ENCODE measurements at places on chromosomes 12 and 14.

DNA sequence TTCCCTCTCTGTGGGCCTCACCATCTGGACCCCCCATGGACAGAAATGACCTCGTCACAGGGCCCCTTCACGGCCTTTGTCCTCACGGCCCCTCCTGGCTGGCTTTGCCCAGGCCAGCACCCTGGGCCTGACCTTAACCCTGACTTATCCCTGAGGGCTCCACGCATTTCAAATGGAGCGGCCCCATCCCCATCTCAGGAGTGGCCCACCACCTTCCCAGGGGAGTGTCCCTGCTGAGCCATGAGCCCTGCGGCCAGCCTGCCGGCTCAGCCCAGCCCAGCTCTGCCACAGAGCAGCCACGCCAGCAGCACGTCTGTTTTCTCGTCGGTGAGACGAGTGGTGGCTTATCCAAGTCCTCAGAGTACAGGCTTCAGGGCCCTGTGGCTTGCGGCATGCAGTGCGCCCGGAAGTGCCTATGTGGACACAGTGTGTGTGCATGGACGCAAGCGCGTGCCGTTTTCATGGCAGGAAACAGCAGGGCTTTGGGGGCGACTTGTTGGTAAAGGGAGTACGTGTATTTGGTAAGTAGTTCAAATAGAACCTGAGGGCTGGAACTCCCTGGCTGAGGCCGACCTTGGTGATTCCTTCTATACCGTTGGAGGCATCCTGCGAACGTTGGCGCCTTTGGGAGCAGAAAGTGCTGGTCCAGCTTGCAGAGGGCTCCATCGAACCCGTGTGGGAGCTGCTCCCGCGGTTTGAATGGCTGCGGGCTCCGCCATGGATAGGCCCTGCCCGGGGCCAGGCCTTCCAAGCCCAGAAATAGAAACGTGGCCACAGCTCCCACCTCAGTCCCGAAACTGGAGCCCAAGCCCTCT, 52.1 kb downstream of the LRCOL1 start:
- no peak for DNase-seq

DNA sequence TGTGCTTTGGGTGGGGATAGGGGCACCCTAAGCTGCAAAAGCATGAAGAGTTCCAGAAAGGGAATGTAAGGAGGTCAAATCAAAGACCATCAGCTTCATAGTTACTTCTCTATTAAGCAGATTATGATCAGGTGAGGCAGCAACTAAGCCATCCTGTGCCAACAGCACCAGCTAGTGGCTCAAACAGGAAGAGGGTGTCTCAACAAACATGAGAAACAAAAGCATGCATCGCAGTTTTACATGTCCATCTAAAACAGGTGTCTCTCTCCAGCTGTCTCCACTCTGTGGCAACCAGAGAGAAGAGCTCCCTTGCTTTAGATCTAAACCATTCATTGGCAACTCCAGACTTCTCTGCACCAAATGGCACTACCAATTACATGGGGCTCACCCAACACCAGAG, 52.9 kb downstream of the ACTN1 start:
- no peak for DNase-seq

DNA sequence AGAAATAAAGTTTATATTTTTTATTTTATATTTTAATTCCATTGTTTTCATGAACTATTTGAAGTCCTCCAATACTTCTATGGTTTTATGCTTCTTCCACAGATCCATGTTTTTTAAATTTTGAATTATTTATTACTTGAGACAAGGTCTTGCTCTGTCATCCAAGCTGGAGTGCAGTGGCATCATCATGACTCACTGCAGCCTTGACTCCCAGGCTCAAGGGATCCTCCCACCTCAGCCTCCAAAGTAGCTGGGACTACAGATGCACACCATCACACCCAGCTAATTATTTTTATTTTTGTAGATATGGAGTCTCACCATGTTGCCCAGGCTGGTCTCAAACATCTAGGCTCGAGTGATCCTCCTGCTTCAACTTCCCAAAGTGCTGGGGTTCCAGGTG, 28.8 kb upstream of the DLGAP5 start:
- DNase-seq = no peak

- DNase-seq = no peak
Observed at GRCh38 chr12:102992297-102992696, 34.8 kb downstream of the ASCL1 start.

GRCh38 chr12:2749580-2749979, 45.2 kb upstream of the FKBP4 start:
- DNase-seq = no peak

DNA sequence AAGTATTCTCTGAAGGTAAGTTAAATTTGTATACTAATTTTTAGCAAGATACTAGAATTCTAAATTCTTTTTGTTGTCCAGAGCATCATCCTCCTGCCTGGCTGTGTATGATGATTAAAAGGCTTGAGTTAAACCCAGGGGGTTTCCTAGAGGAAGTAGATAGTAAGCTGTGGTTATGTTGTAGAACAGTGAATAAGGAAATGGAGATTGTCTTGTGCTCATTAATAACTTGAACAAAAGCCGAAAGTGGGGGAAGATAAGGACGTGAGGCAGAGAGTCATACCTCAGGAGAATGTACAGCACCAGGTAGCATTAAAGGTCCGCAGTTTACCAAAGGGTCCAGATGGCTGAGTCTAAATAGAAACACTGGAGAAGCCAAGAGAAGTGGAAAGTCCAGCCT, 42.0 kb downstream of the CKB start:
- no peak for DNase-seq

DNA sequence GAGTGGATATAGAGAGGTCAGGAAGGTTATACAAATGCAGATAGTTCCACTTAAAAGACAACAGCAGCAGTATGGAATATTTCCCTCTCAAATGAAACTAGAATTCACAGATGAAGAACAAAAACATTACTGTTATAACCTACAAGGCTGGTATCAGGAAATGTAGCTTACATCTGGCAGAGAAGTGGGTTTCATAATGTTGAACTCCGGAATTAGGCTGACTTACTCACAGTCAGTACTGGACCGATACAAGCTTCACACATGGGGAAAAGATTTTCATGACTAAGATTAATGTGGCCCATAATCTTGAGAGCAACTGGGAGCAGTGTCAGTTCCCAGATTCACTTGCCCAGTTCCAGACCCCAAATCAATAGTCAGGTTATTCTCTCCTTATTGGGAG, 353.9 kb downstream of the DUSP6 start:
- no peak for DNase-seq

DNA sequence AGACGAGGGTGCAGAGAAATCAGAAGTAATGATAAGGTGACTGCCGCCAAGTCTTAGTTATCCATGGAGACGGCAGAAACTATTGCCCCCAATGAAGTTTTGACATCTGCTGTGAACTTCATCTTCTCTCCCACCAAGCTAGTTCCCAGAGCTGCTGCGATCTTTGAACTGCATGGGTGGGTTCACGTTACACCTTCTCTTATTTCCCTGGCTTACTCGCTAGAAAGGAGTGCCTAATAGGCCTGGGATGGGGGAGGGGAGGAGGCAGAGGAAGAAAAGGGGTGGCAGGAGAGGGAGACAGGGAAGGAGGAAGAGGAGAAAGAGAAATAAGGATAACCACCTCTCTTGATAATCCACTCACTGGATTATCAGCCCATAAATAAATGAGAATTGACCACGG, 157.1 kb downstream of the NTF3 start:
- DNase-seq = no peak

DNA sequence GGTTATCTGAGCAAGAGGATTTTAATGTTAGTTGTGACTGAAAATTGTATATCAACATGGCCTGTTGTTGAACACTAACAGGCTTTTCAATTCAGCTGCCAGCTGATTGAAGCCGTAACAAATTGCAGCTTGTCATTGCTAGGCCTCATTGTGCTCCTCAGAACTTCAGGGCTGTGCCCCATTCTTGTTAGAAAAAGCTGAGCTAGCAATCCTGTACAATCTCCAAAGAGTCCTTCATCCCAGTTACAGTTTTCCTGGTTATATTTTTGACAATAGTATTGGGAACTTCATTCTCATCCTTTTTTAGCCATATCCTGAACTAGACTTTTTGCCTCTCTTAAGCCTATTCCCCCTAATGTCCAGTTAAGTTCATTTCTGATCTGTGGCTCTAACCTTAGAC, 564.1 kb upstream of the ATXN7L3B start:
- DNase-seq = no peak

- DNase-seq = no peak
Observed at GRCh38 chr14:69675245-69675583, 63.8 kb downstream of the SUSD6 start.

DNA sequence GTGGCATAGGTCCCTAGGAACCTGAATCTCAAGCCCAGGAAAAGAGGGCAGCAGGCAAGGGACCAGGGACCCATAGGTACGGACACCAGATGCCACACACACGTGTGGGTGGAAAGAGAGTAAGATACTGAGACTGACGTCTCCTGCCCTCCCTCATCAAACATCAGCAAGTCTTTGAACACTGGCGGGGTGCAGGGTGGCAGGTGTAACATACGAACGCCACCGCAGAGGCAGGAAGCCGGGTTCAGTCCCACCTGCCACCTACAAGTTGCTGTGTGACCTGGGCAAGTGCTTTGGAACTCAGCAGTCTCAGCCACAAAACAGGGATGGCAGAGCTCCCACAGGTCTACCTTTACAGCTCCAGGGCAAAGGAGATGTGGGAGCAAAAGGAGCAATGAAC, 11.1 kb downstream of the ACTN1 start:
- no peak for DNase-seq

DNA sequence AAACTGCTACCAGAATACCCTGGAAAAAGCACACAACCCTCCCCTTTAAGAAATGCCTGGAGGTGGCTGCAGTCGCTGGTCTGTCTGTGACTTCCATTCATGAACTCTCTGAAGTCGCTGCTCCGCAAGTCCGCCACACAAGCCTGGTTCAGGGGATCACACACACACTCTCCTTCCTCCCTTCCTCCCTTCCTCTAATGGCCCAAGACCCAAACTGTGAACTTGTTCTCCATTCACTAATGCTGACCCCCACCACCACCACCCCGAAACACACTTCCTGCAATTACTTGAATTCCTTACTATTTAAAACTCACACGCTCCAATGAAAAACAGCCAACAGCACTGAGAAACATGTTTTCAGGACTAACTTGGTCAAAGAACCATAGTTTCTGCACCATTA, 1.0 kb upstream of the LMO3 start:
- no peak for DNase-seq

GRCh38 chr14:53034688-53035230, 83.9 kb upstream of the FERMT2 start:
- no peak for DNase-seq

DNA sequence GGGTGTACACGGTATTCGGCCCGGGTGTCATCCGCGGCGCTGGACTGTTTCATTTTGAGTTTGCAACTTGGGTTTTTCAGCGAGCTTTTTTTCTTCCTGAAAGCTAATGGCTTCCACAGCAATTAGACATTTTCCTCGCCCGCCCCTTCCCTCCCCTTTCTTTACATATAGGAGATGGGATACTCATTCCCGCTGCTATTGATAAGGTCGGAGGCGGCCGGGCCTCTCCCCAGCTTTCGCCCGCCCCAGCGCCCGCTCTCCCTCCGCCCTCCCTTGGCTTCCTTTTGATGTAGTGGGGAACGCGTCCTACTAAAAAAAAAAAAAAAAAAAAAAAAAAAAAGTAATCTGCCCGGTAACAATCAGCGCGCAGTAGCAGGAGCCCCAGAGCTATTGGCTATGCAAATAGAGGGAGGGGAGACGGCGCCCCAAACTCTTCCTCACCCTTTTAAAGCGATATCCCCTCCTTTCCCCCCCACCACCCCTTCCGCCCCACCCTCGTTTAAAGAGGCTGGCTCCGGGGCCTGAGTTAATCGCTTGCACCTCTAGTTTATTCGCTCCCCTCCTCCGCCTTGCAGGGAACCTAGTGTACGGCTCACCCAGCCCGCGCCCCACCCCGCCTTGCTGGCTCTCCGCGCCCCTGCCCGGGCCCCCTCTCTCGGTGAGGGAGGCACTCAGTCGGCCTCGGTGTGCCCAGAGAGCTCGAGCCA, 1.7 kb upstream of the CCND2 start:
- peak; percentile 87 for DNase-seq

GRCh38 chr12:107593713-107594381, 91.8 kb upstream of the PWP1 start:
- DNase-seq = no peak

- DNase-seq = no peak
Observed at GRCh38 chr12:93653079-93653478, 24.1 kb upstream of the CRADD start.

Data from large intestine (tissue), 12 donors.